ENCODE measurements at places on chromosomes 2 and 18.

DNA sequence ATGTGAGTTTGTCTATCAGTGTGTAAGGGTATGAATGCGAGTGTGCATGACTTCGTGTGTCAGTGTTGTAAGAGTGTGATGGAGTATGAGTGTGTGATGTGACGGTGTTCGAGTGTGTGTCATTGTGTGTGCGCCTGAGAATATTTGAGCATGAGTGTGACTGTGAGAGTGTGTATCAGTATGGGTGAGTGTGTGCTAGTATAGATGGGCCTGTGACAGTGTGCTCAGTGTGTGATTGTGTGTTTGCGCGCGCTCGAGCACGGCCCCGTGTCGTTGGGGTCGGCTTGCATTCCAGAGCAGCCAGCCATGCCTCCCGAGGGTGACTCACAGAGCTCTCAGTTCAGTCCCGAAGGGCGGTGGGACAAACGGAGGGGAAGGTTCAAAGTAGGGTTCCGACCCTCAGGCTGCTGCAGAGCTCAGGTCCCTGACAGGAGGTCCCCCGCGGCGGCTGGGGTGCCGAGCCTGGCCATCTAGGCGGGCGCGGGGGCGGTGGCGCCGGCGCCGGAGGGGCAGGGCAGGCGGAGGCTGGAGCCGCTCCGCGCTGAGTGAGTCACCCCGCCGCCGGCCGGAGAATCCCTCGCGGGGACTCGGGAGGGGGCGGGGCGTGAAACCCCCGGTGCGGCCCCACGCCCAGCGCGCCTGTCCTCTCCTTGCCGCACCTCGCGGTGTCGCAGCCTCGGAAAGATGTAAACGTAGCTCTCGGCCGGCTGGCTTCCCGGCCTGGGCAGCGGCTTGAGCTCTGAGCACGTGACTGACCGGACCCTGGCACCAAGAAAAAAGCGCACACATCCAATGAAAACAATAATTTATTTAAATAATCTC, 3.8 kb downstream of the DLX2 start:
- no peaks in the 10 kb centered on the region for H3K4me1 ChIP-seq
- H3K27ac ChIP-seq: no peak overlapping the region
- H3K27me3 ChIP-seq: peaks cover 100% of the 10 kb centered on the region

DNA sequence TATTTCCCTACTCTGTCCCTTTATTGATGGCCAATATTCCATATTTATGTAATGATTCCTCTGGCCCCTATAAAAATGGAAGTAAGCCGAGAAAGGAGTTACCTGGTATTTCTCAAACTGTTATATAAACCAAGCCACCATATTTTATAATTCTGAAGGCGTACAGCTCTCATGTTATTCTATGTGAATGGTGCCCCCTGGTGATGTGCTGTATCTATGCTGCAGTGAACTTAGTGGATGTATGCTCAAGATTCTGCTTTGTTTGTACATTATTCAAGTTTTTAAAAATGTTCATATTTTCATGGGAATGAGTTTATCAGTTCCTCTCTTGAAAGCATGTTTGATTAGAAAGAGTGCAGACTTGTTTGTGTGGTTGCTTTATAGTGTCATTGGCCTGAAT, 194.5 kb upstream of the LRRTM1 start:
- H3K4me3 ChIP-seq: no peak overlapping the region
- no peaks in the 10 kb centered on the region for H3K36me3 ChIP-seq
- no peaks in the 10 kb centered on the region for H3K27me3 ChIP-seq
- no peak for ATAC-seq

DNA sequence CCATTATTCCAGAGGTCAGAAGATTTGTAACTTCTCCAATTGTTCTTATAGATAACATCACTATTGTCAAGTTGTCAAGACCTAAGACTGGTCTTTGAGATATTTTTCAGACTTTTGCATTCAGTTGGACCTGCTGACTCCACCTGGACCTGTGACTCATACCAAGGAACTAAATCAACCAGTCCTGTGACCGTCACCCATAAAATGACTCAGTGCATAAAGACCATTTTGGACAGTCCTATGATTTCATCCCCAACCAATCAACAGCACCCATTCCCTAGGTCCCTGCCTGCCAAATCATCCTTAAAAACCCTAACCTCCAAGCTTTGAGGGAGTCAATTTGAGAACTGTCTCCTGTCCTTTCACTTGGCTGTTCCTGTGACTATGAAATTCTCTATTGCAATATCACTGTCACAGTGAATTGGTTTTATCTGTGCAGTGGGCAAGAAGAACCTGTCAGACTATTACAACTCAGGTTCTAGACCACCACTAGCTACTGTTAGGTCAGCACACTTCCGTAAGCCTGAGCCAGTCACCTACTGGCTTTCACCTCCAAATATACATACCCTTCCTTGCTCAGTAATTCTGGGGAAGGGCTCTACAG, 17.1 kb downstream of the DPP4 start:
- no peak overlapping the region for H3K27ac ChIP-seq
- no peak for ATAC-seq
- no peaks in the 10 kb centered on the region for H3K27me3 ChIP-seq

GRCh38 chr2:9800639-9800974, 42.7 kb upstream of the TAF1B start:
- no peaks in the 10 kb centered on the region for H3K36me3 ChIP-seq
- H3K27me3 ChIP-seq: no peaks in the 10 kb centered on the region
- ATAC-seq: no peak
- H3K27ac ChIP-seq: no peak overlapping the region
- H3K4me3 ChIP-seq: no peak overlapping the region

DNA sequence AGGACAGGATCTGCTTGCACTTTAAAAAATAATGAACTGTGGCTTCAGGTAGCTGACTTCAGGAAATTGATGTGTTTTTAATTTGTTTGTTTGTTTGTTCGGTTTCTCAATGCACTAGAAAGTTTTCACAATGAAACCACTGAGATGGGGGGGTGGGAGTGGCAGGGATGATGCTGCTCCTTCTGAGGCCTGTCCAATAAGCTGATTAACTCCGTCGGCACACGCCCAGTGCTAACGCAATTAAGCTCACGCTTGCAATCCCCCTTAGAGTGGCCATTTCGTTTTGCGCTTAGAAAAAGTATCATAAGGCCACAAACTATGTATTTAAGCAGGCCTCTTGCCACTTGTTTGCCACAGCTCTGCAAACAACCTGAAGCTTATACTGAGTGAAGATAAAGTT, 12.5 kb upstream of the GPR39 start:
- H3K4me3 ChIP-seq: no peak overlapping the region
- no peak for ATAC-seq
- H3K36me3 ChIP-seq: no peaks in the 10 kb centered on the region
- no peaks in the 10 kb centered on the region for H3K4me1 ChIP-seq

DNA sequence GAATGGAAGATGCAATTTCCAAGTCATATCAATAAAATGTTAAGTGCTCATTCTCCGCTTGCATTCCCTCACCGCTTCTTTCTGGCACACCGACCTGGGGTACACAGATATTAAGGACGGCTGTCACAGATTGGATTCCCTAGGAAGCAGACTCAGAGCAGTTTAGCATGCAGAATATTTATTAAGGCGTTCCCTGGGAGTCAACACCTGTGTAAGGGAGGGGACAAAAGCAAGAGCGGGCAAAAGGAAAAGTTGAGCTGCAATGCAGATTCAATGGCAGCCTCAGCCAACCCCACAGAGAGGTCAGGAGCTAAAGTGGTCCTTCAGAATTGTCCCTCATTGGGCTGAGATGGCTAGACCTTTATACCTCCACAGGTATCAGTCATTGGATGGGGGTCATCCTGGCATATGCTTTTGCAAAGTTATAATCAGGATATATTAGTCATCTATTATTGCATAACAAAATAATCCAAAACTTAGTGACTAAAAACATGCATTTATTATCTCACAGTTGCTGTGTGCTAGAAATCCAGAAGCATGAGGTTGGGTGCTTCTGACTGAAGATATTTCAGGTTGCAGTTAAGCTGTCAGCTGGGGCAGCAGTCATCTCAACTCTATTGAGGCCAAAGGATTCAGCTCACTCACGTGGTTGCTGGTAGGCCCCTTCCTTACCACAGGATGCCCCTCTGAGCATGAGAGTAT, 27.0 kb upstream of the INO80D start:
- no peak for ATAC-seq
- H3K4me3 ChIP-seq: no peak overlapping the region
- no peak overlapping the region for H3K27ac ChIP-seq
- no peaks in the 10 kb centered on the region for H3K4me1 ChIP-seq
- no peaks in the 10 kb centered on the region for H3K27me3 ChIP-seq
- peaks cover 53% of the 10 kb centered on the region for H3K36me3 ChIP-seq

GRCh38 chr18:75097491-75098225, 111.3 kb downstream of the PTGR3 start:
- no peak overlapping the region for H3K4me3 ChIP-seq
- H3K4me1 ChIP-seq: no peaks in the 10 kb centered on the region
- H3K27me3 ChIP-seq: no peaks in the 10 kb centered on the region
- no peaks in the 10 kb centered on the region for H3K36me3 ChIP-seq
- no peak for ATAC-seq

DNA sequence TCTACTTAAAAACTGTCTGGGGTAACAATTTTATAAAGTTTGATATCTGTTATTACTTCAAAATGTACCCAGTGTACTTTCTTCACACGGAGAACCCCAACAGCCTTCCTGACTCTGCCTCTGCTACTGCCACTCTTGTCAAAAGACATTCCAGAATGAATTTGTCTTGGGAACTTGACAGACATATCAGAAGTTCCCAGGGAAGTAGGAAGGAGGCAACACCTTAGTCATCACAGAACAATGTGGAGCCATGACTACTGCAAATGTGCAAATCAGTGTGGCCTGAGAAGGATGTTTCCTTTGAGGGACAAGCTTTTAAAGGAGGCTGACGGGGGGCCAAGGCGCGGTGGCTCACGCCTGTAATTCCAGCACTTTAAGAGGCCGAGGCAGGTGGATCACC, 133.8 kb upstream of the RNF152 start:
- no peaks in the 10 kb centered on the region for H3K27me3 ChIP-seq
- no peak for ATAC-seq
- H3K4me3 ChIP-seq: no peak overlapping the region
- H3K27ac ChIP-seq: no peak overlapping the region
- H3K4me1 ChIP-seq: no peaks in the 10 kb centered on the region

DNA sequence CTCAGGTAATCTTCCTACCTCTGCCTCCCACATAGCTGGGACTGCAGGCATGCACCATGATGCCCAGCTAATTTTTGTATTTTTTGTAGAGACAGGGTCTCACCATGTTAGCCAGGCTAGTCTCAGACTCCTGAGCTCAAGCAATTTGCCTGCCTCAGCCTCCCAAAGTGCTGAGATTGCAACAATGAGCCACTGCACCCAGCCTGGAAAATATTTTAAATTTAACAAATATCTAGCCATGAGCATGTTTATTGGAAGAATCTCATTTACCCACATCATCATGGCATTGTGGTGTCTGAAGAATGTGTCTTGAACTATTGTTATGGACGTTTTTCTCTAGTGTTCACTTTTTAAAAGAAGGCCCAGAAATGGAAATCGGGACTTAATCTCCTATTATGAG, 231.8 kb downstream of the MBD5 start:
- no peak overlapping the region for H3K4me3 ChIP-seq
- no peak overlapping the region for H3K27ac ChIP-seq
- no peaks in the 10 kb centered on the region for H3K36me3 ChIP-seq
- no peaks in the 10 kb centered on the region for H3K27me3 ChIP-seq
- ATAC-seq: no peak
- no peaks in the 10 kb centered on the region for H3K4me1 ChIP-seq

GRCh38 chr2:241064008-241064801, 37.9 kb downstream of the MTERF4 start:
- no peak overlapping the region for H3K4me3 ChIP-seq
- H3K4me1 ChIP-seq: peaks cover 11% of the 10 kb centered on the region

GRCh38 chr18:820591-821165, 8.6 kb upstream of the YES1 start:
- no peak overlapping the region for H3K4me3 ChIP-seq
- H3K27ac ChIP-seq: no peak overlapping the region
- H3K4me1 ChIP-seq: no peaks in the 10 kb centered on the region
- ATAC-seq: no peak
- H3K36me3 ChIP-seq: no peaks in the 10 kb centered on the region

- no peaks in the 10 kb centered on the region for H3K27me3 ChIP-seq
- no peaks in the 10 kb centered on the region for H3K36me3 ChIP-seq
- ATAC-seq: no peak
- no peak overlapping the region for H3K27ac ChIP-seq
- no peaks in the 10 kb centered on the region for H3K4me1 ChIP-seq
- no peak overlapping the region for H3K4me3 ChIP-seq
These were observed 4.4 kb downstream of the TNFAIP6 start for GRCh38 chr2:151361674-151362370.

DNA sequence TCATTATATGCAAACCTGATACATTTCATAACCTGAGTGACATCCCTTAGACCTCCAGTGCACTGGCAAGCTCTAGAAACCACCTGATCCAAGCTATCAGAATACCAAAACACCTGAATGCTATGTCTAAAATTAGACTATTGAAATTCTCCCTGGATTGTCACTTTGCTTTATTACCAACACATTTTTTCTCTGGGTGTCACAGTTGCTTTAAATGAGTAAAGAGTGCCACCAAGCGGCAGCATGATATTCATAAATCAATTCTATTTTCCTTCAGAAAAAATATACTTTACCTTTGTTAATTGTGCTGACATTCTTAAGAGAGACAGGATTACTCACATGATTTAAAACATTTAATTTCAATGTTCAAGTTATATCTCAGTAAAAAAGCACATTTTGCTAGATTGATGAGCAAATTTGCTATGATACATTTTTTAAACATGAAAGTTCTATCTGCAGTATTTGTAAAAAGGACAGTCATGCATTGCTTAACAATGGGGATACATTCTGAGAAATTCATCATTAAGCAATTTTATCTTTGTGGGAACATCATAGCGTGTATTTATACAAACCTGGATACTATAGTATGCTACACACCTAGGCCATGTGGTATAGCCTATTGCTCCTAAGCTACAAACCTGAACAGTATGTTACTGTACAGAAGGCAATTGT, 338.4 kb upstream of the SLC39A10 start:
- no peaks in the 10 kb centered on the region for H3K4me1 ChIP-seq
- no peak overlapping the region for H3K27ac ChIP-seq
- no peak for ATAC-seq
- H3K36me3 ChIP-seq: no peaks in the 10 kb centered on the region
- no peaks in the 10 kb centered on the region for H3K27me3 ChIP-seq

Data from gastroesophageal sphincter (tissue), 4 donors.